Bronchus fibroblast of lung (primary cell): ENCODE measurements at places on chromosomes 7 and 10. TPM values are rescaled to one million over a fixed set of nuclear protein-coding genes. Genes with fewer than 3 reads are reported as not detected.

The GJD4 gene
- not detected in 2 replicates for total RNA-seq

The AFAP1L2 gene
- total RNA-seq, result 1.0 and 1.9 TPM in 2 replicates

The RARRES2 gene
- 9.5 and 11.9 TPM in 2 replicates for total RNA-seq

The ARF5 gene
- total RNA-seq, result 222 and 239 TPM in 2 replicates

The LLCFC1 gene
- total RNA-seq, result not detected in 2 replicates

The EXOSC1 gene
- total RNA-seq, result 55.8 and 65.1 TPM in 2 replicates

The SPDYE8 gene
- total RNA-seq, result not detected in 2 replicates

The DIP2C gene
- total RNA-seq, result 9.5 and 10.9 TPM in 2 replicates

The RBP3 gene
- not detected in 2 replicates for total RNA-seq

The HECW1 gene
- 1.8 and 4.2 TPM in 2 replicates for total RNA-seq
